Testis (tissue), 5 donors: ENCODE measurements at places on chromosomes 6 and 20.

DNA sequence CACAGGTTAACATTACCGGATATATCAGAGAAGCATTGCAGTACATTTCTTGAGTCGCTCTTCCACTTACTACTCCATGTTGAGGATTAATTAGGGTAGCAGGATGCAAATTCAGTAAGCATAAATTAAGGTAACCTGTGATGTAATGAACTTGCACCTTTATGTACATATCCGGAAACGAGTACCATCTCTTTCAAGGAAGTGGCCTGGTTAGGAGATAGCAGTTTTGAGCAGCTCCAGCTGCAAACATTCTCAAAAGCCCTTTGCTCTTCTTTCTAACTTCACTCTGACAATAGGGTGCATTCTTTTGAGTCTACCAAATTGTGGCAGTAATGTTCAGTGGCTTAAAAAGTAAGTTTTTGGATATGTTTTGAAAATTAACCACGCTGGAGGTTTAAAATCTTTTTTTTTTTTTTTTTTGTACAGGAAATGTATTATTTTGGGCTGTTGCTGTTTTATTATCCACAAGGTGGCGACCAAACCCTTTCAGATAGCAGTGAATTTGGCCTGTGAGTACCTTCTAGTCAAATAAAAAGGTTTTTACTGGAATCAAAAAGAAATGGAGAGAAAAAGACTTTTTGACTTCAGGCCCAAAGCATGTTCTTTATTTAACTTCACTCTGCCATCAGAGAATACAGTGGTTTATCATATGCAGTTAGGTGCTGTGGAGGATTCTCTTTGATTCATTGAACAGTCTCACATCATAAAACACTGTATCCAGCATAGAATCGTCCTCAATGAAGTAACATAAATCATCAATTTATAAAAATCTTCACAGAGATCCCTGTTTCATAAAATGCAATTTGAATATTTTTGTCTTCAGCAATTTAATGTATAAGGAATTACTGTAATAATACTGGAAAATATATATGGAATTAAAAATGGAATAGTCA, 8.9 kb downstream of the FAM217B start:
- H3K4me3 ChIP-seq, result no peak overlapping the region
- peaks cover 10% of the 10 kb centered on the region for H3K4me1 ChIP-seq
- no peak overlapping the region for H3K27ac ChIP-seq
- no peaks in the 10 kb centered on the region for H3K36me3 ChIP-seq
- no peaks in the 10 kb centered on the region for H3K27me3 ChIP-seq

DNA sequence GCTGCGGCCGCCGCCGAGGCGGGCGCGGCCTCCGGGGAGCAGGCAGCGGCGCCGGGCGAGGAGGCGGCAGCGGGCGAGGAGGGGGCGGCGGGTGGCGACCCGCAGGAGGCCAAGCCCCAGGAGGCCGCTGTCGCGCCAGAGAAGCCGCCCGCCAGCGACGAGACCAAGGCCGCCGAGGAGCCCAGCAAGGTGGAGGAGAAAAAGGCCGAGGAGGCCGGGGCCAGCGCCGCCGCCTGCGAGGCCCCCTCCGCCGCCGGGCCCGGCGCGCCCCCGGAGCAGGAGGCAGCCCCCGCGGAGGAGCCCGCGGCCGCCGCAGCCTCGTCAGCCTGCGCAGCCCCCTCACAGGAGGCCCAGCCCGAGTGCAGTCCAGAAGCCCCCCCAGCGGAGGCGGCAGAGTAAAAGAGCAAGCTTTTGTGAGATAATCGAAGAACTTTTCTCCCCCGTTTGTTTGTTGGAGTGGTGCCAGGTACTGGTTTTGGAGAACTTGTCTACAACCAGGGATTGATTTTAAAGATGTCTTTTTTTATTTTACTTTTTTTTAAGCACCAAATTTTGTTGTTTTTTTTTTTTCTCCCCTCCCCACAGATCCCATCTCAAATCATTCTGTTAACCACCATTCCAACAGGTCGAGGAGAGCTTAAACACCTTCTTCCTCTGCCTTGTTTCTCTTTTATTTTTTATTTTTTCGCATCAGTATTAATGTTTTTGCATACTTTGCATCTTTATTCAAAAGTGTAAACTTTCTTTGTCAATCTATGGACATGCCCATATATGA, 3.2 kb downstream of the MARCKS start:
- no peaks in the 10 kb centered on the region for H3K36me3 ChIP-seq
- H3K4me3 ChIP-seq, result peak overlapping the region; percentile 75
- DNase-seq, result peak; percentile 89
- peak overlapping the region; percentile 90 for H3K27ac ChIP-seq
- no peaks in the 10 kb centered on the region for H3K27me3 ChIP-seq
- H3K4me1 ChIP-seq, result no peaks in the 10 kb centered on the region

- no peaks in the 10 kb centered on the region for H3K36me3 ChIP-seq
- no peak overlapping the region for H3K27ac ChIP-seq
- no peak overlapping the region for H3K4me3 ChIP-seq
- H3K27me3 ChIP-seq, result no peaks in the 10 kb centered on the region
Measured at GRCh38 chr20:676967-677366, 1.4 kb upstream of the SCRT2 start.

DNA sequence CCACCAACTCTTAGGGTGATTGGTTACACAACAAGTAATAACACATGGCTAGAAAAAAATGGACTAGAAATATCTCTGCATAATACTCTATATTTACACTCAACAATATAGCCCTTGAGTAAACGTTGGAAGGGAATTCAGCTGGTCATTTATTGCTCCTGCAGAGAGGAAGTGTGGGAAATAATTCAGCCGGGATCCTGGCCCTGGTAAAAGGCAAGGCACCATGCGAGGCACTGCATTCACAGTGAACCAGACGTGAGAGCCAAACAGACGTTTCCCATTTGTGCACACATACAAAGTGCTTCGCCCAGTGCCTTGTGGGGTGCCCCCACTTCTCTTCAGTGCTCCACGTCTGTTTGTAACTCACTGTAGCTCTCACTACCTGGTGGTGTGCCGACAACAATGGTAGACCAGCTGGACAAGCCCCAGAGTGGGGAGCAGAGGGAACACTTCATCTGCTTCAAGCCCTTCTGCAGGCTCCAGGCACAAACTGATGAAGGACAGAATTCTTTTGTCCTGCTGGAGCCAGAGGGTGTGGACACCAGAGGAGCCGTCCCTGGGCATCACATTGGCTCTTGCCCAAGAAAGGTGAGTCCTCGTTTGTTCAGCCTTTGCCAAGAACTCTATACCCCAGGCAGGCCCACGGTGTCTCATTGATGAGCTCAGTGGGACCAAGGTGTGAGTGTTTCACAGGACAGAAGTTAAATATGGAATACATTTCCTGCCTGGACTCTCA, 18.8 kb downstream of the SYNDIG1 start:
- H3K36me3 ChIP-seq, result no peaks in the 10 kb centered on the region
- H3K4me3 ChIP-seq, result no peak overlapping the region
- DNase-seq, result no peak
- no peaks in the 10 kb centered on the region for H3K27me3 ChIP-seq
- no peaks in the 10 kb centered on the region for H3K4me1 ChIP-seq

DNA sequence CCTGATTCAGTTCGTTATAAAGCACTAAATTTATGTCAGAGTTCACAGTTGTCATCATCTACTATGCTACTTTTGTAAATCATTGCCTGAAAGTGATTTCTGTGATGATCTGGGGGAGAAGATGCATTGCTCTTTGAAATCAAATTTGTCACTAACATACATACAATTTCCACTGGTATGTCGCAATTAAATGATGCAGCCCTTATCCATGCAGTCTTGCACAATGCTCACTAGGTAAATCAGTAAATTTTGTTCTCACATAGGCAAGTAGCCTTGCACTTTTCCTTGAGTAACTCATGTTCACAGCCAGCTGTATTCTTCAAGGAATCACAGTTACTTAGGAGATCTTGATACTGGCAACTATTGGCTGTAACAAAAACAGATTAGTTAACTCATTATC, 20.8 kb downstream of the CRISP2 start:
- H3K4me3 ChIP-seq, result no peak overlapping the region
- no peaks in the 10 kb centered on the region for H3K36me3 ChIP-seq
- H3K27ac ChIP-seq, result no peak overlapping the region
- no peaks in the 10 kb centered on the region for H3K4me1 ChIP-seq
- no peak for DNase-seq

DNA sequence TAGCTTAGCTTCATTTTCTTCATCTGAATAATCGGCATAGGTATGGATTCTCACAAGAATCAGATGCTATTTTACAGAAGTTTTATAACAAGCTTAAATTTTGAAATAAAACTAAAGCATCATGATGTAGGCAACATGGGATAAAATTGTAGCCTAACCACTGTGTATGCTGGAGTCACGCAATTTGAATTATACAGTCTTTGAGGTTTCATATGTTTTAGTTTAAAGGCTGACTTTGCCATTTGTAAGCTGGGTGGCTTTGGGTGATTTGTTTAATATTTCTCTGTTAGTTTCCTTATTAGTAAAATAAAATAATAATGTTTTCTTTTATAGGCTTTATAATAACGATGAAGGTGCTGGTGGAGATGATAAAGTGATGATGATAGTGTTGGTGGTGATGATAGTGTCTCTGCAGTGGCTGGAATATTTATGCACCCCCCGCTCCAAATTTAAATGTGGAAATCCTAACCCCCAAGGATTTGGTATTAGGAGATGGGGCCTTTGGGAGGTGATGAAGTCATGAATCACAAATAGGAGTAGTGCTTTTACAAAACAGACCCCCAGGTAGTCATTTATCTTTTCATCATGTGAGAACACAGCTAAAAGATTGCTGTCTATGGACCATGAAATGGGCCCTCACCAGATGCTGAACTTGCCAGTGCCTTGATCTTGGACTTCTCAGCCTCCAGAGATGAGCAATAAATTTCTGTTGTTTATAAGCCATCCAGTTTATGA, 42.0 kb downstream of the DOK5 start:
- H3K27ac ChIP-seq, result no peak overlapping the region
- no peak for DNase-seq
- H3K4me3 ChIP-seq, result no peak overlapping the region
- H3K27me3 ChIP-seq, result no peaks in the 10 kb centered on the region
- H3K4me1 ChIP-seq, result no peaks in the 10 kb centered on the region

DNA sequence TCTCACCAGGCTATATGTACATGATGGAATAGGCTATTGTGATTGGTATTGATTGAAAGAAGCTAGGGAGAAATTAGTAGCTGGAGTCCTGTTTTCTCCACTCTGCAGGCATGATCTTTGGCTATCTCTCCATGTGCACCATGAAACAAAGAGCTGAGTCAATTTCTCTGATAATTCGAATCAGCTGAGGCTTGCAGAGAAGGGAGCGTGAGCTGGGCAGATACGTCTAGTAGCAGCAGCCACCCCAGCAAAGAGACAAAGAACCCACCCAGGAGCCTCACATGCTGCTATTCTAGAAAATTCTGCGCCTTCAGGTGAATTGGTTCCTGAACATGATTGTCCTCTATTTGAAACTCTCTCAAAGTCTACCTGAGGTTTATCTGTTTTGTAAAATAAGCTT, 6.9 kb upstream of the SGK1 start:
- peak; percentile 65 for DNase-seq
- H3K27ac ChIP-seq, result no peak overlapping the region
- H3K36me3 ChIP-seq, result no peaks in the 10 kb centered on the region
- no peak overlapping the region for H3K4me3 ChIP-seq
- no peaks in the 10 kb centered on the region for H3K27me3 ChIP-seq

GRCh38 chr6:11083491-11083890, 10.1 kb upstream of the SMIM13 start:
- no peak overlapping the region for H3K4me3 ChIP-seq
- H3K27me3 ChIP-seq, result no peaks in the 10 kb centered on the region
- no peaks in the 10 kb centered on the region for H3K36me3 ChIP-seq
- H3K4me1 ChIP-seq, result no peaks in the 10 kb centered on the region

DNA sequence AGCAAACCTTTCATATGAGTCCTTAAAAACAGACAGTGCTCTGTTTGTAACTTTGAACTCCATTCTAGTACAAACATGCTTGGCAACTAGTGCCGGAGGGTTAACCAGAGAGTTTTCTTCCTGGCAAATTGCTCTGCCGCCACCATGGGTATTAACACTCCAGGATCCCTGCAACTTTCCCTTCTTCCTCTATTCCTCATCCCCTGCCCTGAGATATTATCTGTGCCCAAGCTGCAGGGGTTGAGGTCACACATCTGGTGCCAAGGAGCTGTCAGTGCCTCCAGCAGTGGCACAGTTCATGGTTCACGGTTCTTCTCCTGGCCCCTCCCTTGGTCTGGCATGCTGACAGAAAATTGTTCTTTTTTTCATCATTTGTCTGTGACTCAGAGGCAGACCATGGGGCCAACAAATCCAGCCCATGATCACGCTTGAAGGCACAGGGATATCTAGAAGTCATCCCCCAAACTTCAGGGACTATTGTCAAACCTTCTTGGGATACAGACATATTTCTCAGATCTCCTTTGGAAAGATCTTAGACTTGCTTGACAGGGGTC, 77.5 kb downstream of the ATXN1 start:
- H3K27ac ChIP-seq, result no peak overlapping the region
- no peak overlapping the region for H3K4me3 ChIP-seq
- H3K27me3 ChIP-seq, result no peaks in the 10 kb centered on the region
- H3K36me3 ChIP-seq, result no peaks in the 10 kb centered on the region
- DNase-seq, result no peak
- peaks cover 5% of the 10 kb centered on the region for H3K4me1 ChIP-seq

DNA sequence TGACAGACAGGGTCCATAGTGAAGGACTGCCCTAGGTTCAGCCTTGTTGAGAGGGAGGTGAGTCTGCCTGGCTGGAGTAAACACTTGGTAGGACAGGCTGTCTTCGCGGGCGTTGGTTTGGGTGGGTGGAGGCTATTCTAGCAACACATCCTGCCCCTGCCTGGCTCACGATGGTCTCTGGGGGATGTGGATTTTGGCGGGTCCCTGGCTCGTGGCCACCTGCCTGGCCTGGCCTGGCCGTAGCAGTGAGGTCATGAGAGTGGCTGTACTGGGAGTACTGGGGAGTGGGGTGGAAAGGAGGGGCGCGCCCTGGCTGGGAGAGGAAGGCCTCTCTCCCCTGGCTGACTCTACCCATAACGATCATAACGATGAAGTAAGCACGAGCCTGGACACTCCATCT, 30.2 kb upstream of the MRPS18A start:
- H3K4me3 ChIP-seq, result no peak overlapping the region
- no peaks in the 10 kb centered on the region for H3K27me3 ChIP-seq
- H3K36me3 ChIP-seq, result no peaks in the 10 kb centered on the region
- no peaks in the 10 kb centered on the region for H3K4me1 ChIP-seq
- peak; percentile 27 for DNase-seq
- H3K27ac ChIP-seq, result no peak overlapping the region
